ENCODE measurements at places on chromosomes 13 and 19.

GRCh38 chr13:94359875-94360274 lies 119.6 kb downstream of the DCT start:
- DNase-seq: no peak

DNA sequence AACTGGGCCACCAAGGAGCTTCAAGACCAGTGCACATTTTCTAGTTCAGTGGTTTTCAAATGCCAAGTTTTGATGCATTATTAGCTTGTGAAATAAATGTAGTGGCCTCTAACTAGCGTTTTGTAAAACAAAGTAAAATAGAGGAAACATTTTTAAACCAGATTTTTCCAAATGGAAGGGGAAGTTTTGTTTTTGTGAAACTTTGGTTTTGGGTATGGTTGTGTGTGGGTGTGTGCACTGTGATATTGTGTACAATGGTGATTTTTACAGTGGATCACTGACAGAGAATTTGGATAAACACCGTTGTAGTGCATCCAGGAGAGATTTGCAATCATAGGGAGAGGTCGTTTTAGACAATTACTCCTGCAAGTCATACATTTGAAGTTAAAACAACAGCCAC lies 108.9 kb downstream of the SLC7A1 start:
- no peak for DNase-seq

DNA sequence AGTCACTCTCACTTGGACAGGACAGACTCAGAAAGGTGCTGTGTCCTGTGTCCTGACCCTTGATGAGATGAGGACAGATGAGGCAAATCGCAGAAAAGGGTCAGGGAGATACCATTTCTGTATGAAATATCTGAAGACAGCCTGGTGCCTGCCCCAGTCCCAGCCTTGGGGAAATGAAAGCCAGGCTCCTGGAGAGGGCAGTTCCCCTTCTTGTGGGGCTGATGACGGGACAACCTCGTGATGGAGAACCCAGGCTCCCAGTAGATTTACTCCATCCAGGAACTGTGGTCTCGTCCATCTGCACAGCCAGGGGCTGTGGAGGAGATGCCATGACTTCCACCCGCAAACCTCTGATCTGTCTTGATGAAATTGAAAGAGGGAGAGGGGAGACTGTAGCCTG lies 13.8 kb downstream of the LILRB1 start:
- no peak for DNase-seq

DNA sequence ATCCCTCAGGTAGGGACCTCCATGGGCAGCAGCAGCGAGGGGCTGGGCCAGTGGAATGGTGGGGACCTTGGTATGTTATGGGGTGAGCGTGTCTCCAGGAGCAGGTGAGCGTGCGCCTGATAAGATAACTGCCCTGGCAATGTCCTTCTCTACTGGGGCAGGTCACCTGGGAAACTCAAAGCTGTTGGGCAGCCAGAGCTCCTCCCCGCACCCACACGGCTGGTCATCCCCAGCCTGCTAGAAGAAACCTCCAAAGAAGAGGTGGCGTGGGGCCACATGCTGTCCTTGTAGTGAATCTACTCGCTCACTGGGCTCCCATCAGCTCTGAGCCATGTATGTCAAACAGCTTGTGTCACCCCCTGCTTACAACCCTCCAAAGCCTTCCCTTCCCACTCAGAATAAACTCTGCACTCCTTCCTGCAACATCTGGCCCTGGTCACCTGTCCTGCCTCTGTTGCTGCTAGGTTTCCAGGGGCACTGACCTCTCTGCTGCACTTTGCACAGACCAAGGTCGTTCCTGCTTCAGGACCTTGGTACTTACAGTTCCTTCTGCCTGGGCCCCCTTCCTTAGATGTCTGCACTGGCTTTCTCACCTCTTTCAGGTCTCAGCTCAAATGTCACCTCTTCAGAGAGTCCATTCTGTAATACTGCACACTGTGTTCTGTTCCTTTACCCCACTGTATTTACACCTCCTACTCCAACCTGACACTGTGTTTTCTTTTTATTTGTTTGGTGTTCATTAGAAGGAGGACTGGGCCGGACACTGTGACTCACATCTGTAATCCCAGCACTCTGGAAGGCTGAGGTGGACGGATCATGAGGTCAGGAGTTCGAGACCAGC lies 1.8 kb upstream of the ATP4A start:
- no peak for DNase-seq

DNA sequence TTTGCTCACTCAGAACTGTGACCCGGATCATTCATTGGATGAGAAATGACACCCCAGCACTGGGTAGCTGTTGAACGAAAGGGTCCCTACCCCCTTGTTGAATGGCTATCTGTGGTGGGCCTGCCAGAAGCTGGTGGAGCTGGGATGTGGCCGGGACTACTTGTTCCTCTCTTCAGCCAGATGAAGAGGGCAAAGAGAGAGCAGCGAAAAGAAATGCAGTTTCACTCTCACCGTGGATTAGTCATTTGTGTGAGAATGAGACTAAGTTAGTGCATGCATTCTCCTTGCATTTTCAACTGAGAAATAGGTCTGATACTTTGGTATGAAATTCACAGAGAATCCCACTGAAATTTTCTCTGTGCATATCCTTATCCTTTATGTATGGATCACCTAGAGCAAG lies 553.1 kb downstream of the IRS2 start:
- DNase-seq: no peak
